ENCODE measurements at places on chromosomes 11 and 22.

GRCh38 chr11:126948563-126948962 lies 52.0 kb downstream of the KIRREL3 start:
- no peak for DNase-seq

DNA sequence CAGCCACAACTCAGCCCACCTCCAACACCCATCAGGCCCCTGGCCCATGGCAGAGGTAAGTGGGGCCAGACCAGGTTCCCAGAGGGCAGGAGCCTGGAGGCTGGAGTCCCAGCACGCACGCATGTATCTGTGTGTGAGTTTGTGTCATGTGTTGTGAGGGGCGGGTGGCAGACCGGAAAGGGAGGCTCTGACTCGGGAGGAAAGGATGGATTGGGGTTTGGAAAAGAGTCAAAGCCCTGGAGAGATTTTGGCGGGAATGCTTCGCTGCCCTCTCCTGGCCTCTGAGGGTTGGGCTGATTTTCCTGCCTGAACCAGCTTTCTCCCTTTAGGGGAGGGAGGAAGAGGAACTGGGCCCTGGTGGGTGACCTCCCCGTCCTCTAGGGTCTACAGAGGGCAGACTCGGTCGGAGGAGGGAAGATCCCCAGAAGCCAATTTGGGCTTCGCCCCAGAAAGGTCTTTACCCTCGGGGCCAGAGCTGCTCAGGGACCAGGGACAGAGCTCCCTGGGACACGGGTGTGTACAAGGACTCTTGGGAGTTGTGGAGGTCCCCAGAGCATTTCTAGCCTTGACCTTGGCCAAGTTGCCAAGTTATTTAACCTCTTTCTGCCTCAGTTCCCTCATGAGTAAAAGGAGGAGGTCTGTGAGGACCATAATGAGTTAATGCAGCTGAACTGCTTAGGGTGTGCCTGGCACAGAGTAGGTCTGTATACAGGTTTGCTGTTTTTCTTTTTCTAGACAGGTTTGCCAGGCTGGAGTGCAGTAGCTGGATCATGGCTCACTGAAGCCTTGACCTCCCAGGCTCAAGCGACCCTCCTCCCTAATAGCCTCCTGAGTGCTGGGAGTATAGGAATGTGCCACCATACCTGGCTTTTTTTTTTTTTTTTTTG lies 6.9 kb downstream of the C11orf68 start:
- DNase-seq, result no peak

DNA sequence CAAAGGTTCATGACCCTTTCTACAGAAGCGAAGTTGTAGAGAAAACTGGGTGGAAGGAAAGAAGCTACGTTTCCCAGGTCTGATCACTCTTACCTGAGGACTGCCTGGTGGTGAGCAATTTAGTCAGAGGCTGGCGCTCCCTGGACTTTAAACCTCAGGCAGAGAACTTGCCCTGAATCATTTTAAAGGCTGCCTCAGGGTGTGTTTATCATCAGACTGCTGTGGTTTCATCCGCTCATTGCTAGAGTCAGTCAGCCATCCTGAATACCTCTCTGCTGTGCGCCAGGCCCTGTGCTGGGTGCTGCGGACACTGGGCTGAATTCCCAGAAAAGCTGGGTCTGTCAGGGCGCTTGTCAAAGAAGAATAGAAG lies 2.7 kb downstream of the DTX4 start:
- no peak for DNase-seq

- no peak for DNase-seq
Observed at GRCh38 chr22:30185129-30185528, 61.4 kb downstream of the LIF start.

GRCh38 chr22:44838316-44839016 lies 86.1 kb downstream of the ARHGAP8 start:
- no peak for DNase-seq

Data from Jurkat, Clone E6-1 (cell line).